Esophagus squamous epithelium (tissue), 5 donors: ENCODE measurements at places on chromosomes 4 and X.

- DNase-seq, result no peak
These were observed 129.6 kb upstream of the QRFPR start for GRCh38 chr4:121510341-121510874.

DNA sequence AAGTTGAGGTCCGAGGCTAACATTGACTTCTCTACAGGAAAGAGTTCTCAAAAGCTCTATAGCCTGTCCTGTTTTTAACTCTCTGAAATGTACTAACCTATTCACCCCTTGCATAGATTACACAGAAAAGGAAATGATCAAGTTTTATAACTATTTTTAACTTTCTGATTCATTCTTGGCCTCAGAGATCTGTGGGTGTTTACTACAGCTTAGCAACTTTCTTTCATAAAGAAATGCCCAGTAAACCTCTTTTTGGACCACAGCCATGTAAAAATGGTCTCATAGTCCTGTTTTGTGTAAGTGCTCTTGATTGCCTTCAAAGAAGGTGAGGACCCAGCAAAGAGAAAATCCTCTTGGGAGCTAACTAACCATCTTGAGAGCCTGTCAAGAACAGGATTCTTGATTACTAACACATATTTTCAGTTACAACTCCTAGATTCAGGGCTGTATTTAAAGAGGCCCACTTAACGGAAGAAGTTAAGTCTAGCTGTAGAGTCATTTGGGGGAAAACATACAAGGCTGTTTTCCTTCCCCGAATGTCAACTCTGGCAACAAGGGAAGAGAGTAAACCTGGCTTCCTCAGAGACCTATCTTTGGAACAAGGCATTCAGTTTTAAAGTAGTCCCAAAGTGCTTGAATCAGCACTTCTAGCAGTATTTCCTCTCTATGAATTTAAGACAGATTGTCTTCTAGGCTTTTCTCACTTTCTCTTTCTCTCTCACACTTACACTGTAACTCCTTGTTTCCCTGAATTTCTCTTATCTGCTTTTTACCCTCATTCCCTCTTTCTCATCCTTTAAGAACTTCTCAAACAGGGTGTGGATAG lies 78.2 kb downstream of the IL21 start:
- no peak for DNase-seq

- DNase-seq, result no peak
These were observed 76.0 kb downstream of the INTS6L start for GRCh38 chrX:135596495-135596894.

GRCh38 chrX:12497832-12498591 lies 293.2 kb upstream of the PRPS2 start:
- DNase-seq, result no peak

DNA sequence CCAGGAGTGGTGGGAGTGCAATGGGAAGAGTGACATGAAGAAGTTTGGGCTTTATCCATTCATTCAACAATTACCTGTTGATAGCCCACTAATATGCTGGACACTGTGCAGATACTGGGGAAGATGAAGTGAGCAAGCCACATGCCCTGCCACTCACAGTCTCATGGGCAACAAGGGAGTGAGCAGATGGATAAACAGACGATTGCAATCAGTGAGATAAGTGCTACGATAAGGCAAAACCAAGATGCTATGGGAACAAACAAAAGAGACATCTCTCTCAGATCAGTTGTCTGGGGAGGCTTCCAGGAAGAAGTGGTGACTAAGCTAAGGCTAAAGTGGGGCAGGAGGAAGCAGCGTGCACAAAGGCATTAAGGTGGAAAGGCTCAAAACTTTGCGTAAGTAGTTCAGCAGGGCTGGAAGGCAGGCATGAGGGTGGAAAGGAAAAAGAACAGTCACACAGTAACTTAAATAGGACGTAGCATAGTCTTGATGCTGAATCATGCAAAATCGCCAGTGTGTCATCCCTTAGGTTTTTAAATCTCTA lies 31.7 kb downstream of the GAB3 start:
- DNase-seq, result no peak

GRCh38 chrX:120736989-120737388 lies 107.1 kb upstream of the C1GALT1C1 start:
- no peak for DNase-seq

DNA sequence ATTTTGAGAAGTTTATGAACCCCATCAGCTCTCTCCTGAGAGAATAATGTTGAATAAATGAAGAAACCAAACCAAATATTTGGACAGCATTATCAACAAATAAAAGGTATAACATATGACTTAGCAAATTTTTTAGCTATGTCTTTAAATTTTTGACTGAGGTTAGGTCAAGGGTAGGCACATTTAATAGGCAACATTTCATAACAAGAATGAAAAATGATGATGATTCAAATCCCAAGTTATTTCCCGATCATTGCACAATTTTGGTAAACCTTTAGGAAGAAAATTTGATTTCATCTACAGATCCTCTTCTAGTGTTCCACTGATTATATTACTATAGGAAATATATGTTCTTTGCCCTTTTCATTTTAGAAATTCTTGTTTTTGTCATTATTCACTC lies 123.7 kb upstream of the TLR3 start:
- DNase-seq, result no peak

DNA sequence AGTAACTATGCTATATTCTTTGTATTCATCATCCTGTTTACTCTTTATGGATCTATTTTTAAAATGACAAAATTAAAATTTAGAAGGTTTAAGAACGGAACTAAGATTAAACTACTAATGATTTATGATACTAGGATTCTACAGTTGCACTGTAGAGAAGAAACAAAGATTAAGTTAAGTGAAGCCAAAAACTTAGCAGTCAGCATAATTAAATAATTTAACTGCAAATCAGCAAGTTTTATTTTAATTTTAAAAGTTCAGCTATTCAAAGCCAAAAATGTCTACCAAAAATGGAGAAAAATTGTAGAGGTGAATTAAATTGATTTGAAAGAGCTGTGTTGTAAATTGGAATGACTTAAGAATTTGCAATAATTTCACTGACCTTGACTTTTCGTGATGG lies 30.8 kb downstream of the NDST4 start:
- no peak for DNase-seq

DNA sequence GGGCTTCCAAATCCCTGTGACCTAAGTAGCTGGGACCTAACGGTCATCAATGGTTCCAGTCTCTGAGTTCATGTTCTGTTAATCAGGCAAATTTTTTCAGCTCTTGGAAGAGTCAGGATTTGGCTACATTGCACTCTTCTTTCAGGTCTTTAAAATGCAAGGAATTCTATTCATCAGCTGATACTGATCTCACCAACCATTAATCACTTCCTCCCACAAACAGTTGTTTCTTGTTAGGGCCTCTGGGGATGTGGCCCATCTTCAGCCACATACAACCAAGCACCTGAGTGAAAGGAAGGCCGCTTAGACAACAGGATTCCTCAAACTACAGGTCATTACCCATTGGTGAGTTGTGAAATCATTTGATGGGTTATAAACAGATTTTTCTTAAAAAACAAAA lies 71.7 kb downstream of the FANCB start:
- DNase-seq, result no peak

DNA sequence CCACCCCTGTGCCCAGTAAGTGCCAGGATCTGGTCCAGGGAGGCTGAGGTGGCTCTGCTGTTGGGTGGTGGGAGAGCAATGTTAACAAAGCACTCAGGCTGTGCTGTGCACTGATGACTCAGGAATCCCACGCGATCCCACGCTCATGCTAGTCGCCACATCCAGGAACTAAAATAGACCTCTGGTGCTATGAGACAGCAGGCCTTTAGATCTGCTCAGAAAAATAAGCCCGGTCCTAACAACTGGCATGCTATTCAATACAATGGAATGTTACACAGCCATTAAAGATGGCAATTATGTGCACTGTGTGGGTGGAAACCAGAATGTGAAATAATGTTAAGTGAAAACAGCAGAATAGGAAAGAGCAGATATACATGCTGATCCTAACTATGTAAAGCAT lies 26.0 kb downstream of the ARL13A start:
- DNase-seq, result no peak

GRCh38 chr4:82898322-82899243 lies 2.0 kb upstream of the THAP9 start:
- DNase-seq, result no peak

DNA sequence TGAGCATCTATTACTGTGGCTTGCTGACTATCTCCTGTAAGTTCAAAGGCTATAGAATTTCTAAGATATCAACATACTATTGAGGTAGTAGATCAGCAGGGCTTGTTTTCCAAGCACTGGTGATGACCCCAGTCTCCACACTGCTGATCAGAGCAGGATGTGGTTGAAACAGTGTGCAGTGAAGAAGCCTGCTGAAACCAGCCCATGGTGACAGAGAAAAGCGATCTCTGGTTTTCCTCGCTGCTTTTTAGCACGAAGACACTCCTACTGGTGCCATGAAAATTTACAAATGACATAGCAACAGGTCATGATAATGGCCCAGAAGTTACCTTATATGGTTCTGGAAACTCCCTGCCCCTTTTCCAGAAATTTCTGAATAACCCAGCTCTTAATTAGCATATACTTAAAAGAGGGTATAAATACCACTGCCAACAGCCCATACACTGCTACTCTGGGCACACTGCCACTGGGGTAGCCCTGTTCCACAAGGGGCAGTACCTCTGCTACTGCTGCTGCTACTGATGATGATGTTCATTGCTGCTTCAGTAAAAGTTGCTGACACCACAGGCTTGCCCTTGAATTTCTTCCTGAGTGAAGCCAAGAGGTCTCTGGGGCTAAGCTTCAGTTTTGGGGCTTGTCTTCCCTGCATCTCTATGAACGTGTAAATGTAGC lies 1689.5 kb upstream of the PCDH10 start:
- no peak for DNase-seq

GRCh38 chr4:82885410-82885809 lies 5.5 kb downstream of the SEC31A start:
- no peak for DNase-seq

GRCh38 chr4:127400731-127401346 lies 231.9 kb upstream of the INTU start:
- DNase-seq, result no peak

DNA sequence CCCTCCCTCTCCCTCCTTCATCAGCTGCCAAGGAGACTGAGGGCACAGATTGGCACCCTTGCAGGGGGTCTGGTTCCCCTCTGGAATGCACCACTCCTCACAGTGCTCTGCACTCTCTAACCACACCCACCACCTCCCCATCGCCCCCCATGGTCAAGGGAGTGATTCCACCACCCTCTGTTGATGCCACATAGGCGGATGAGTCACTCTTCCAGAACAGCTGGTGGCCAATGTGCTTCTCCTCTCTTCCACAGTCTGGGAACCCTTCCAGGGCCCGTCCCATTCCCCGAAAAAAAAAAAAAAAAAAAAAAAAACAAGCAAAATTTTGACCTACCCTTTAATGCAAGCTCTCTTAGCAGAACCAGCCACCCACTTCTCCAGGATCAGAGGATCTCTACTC lies 341.3 kb upstream of the KLF3 start:
- no peak for DNase-seq

DNA sequence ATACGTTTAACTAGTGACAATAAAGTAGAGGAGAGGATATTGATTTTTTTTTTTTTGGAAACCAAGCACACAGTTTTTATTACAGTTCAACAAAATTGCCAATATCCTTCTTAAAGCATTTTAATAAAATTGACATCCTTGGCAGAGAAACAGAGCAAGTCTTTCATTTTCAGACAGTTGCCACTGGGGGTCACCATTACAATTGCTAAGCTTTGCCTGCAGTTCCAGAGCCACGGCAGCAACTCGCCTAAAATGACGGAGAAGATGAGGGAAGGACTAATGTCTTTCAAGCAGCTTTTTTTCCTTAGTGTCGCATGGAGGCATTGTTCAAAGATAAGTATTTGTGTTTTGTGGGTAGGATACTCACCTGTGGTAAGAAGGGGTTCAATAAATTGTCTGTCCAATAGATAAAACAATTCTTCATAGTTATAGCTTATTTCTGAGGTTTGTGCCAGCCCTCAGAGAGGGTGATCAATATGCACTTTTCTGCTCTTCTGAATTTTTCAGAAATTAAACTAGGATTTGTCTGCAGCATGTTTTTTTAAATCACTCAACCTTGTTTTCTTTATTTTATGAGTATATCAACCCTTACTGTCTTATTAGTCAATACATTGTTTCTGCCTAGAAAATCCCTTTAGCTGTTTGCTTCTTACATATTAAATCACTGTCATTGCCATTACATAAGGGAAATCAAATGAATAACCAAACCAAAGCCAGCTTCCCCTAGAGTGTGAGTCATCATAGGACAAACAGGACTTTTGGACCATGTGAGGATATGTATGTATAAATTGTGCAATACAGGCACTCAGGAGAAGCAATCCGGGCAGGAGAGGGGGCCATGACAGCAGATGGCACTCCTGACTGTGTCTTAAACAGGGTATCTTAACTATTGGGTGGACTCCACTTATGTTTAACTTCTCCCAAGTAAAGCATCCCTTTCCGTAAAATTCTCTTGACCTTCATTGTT lies 508.1 kb upstream of the ARX start:
- DNase-seq, result no peak

GRCh38 chrX:118706681-118707080 lies 20.7 kb upstream of the IL13RA1 start:
- DNase-seq, result no peak

GRCh38 chrX:153722704-153723350 lies 1.4 kb downstream of the BCAP31 start:
- DNase-seq, result no peak
